ENCODE measurements at places on chromosomes 5 and 9.

DNA sequence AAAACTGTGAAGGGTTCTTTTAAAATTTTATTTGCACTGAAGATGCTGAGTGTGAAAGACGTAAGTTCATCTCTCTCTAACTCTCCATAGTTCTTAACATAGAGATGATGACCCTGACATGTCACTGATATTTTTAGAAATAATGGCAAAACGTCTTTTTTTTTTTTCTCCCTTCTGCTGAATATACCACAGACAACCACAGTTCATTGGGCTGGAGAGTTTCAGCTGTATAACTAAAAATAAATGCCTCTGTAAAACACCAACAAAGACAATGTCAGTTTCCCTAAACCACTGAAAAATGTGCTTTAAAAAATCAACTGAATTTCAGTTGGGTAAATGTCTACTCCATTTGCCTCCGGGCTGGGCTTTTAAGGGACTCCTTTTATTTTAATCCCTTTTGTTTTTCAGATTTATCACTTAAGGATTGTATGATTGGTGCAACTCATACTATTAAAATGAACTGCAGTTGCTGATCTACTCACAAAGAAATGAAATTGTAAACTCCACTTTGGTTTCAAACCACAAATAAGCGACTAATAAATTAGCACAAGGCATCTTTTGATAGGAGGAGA, 830.9 kb upstream of the WWC1 start:
- no peak for DNase-seq

DNA sequence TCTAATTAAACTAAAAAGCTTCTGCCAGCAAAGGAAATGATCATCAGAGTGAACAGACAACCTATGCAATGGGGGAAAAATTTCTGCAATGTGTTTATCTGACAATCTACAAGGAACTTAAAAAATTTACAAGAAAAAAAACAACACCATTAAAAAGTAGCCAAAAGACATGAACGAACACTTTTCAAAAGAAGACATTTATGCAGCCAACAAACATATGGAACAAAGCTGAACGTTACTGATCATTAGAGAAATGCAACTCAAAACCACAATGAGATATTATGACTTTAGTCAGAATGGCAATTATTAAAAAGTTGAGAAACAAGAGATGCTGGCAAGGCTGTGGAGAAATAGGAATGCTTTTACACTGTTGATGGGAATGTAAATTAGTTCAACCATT, 530.4 kb upstream of the DAB2 start:
- no peak for DNase-seq

- DNase-seq = no peak
These were observed 780 bp downstream of the CDC37L1 start for GRCh38 chr9:4680173-4680525.

DNA sequence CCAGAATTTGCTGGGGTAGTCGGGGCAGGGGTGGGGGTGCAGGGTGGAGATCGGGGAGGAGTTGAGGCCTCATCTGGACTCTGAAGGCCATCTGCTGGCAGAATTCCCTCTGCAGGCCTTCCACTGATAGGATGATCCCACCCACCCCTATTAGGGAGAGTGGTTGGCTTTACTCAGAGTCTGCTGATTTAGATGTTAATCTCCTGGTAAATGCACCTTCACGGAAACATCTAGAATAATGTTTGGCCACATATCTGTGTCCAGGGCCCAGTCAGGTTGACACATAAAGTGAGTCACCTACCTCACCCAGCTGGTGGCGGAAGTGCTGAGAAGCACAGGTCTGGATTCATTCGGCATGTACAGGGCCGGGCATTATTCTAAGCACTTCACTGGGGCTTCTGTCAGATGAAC, 50.0 kb downstream of the DAPK1 start:
- no peak for DNase-seq

GRCh38 chr5:112064271-112064701, 307.3 kb upstream of the NREP start:
- no peak for DNase-seq

GRCh38 chr9:93822229-93822628, 132.9 kb downstream of the BARX1 start:
- DNase-seq = no peak

DNA sequence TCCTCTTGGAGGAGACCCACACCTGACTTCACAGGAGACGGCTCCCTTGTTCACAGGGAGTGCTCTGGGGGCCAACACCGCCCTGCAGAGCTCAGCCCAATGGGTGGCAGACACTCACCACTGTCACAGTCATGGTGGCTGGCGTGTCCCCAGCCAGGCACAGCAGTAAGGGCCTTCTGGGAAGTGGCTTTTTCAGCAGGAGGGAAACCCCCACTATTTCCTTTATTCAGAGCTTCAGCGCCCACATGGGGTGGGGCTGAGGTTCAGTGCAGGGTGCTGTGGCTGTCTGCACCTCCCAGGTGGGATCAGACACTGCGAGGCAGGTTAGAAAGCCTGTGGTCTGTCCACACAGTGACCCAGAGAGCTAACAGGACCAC, 3.6 kb upstream of the SNAPC4 start:
- no peak for DNase-seq

DNA sequence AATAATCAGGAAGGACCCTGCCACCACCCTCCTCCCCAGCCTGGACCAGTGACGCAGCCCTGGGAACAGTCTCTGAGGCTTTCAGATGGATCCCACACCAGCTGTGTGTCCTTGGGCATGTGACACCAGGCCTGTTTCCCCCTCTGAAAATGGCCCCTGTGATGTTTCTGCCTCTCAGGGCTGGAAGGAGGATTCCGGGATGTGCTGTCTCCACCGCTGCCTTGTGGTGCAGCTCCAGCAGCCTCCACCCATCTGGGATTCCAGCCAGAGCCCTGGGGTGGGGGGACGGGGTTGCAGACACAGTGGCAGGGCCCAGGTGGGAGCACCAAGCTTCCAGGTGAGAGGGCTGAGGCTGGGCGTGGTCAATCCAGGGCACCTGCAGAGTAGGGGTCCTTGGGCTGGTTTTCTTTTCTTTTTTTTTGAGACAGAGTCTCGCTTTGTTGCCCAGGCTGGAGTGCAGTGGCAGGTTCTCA, 179.7 kb upstream of the IER5L start:
- no peak for DNase-seq

DNA sequence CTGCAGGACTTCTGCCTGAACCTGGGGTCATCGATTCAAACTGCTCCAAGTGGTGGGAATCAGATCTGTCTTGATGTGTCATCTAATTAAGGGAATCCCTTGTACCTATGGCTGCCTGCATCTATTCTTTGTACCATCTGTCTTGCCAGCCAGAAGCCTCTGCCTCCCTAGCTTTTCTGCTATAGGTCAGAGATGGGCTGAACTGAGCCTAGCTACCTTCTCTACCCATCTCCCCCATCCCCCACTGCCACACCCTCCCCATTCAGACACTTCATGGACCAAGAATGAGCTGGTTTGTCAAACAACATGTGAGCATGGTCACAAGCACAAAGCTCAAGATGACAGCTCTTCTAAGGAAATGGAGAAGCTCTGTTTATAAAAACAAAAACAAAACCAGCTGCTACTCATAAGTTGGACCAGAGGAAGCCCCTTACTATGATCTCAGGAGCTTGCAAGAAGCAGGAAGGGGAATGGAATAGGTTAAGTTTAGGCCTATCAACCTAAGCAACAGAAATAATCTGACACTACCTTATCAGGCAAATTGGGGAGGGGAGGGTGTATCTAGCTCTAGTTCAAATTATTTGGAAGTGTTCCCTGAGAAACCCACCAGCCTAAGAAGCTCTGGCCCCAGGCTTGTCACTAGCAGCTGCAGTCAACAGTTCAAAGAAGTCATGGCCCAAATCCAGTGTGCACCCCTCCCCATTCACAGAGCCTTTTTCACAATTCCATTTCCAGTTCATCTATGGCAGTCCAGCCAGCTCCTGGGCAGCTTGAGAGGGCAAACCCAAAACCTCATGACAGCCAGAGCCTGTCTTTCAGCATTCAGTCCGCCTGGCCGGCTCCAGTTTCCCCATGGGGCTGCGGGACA, 29.9 kb downstream of the SKP1 start:
- no peak for DNase-seq

DNA sequence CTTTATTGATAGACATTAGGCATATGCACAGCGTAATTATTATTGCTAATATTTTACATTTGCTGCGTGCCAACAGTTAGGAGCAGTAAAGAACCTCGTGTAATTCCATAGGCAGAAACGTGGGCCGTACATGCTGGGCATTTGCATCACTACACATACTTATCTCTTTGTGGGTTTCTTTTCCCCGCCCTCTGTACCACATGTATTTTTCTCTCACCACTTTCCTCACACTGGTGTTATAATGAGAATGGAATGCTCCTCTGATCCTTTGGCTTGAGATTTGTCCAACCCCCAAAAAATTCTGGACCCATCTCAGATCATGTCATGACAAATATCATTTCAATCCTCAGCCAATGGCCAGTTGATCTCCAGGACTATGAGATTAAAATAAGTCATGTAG, 1952.6 kb upstream of the WWC1 start:
- DNase-seq = no peak

DNA sequence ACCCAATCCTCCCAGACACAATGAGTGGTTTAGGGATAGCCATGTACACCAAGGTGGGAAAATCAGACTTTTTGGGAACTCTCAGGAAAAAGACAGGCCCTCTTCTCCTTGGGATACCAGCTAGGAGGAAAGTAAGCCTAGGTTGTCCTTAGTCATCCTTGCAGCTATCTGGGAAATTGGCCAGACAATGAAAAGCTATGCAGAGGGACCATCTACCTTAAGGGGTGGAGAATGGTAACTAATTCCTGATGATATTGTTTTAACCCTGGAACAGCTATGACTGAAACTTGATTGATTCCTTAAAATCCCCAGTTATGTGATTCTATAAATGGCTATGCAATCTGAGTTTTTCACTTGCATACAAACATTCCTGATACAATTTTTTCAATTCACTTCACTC, 88.9 kb upstream of the BNC2 start:
- no peak for DNase-seq

DNA sequence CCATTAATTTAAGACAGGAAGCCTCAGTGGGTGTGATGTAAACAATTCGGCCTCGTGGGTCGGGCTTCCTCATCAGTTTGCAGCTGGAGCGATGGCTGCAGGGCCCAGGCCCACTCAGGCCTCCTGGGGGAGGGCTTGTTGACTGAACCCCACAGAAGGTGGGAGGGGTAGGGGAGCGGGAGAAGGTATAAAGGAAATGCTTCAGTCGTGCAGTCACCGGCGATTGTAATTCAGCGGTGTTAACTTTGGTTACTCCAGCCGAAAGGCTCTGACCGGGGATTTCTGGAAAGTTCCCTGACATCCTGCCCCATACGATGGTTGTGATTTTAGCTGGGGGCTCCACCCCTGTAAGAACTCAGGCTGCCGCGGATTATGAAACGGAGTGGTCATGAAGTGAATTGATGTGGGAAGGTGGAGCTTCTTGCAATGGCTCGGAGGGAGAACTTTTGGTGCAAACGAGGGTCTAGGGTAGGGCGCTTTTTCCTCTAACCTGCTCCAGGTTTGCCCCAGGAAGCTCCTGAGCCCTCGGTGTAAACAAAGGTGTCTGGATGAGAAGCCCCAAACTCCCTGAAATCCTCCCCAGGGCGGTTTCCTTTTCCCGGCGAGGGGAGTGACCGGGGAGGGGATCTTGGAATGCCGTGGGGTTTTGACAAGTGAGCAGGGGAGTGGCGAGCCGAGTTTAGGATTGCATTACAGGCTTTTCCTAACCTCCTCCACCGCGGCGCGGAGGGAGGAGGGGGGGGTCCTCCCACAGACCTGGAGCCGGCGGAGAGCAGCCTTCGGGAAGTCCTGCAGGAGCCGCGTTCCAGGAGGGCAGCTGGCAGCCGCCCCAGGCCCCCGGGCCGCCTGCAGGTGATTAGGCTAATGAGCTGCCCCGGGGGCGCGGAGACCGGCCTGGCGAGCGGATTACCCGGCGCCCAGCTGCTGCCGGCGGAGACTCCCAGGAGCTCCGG, 215.5 kb downstream of the PDZD2 start:
- DNase-seq = no peak

DNA sequence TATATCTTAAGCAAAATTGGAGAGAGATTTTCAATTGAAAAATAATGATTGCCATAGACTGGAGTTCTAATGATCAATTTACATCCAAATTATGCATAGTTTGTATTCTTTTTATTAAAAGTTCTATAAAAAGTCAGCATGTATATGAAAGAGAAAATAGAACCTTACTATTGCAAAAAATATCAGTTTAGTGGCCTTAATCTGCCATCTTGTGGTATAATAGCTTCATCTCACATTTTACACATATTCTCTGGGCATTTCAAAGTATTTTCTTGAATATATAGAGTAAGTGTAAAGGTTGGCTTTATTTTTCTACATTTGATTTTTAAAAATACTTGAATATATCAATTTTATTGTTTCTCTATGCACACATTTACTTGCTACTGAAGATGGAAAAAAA, 1858.6 kb upstream of the CDH9 start:
- no peak for DNase-seq

GRCh38 chr9:134491856-134492255, 149.7 kb upstream of the COL5A1 start:
- DNase-seq = no peak

- DNase-seq = no peak
These were observed 196.6 kb downstream of the FANCC start for GRCh38 chr9:95120781-95121370.

DNA sequence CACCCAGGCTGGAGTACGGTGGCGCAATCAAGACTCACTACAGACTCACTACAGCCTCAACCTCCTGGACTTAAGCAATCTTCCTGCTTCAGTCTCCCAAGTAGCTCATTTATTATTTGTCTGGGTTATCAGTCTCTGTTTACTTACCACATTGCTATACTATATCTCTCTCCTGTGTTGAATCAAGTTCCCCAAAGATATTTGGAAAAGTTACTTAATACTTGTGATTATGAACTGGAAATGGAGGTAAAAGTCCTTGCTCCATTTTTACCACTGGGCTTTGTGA, 55.6 kb downstream of the ANGPTL2 start:
- no peak for DNase-seq

DNA sequence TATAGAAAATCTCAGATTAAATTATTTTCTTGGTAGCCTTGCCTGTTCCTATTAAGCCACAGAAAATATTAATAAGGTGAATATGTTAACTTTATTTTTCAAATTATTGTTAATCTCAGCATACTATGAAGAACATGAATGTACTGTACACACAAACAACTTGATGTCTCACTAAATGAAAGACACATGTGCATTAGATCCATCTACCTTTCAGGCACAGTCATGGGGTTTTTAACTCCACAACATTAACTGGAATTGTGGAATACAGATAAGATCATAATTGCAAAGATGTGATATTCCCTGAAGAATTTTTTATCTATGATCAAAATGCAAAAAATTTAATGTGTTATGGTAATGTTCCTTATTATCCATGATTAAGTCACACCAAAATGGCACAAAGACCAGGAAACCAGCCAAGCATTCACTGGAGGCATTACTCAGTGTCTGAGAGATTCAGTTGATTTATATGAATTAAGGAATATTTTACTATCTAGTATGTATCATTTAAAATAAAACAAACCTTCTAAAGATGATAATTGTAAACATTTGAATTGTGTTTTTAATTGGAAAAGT, 150.0 kb upstream of the VCAN start:
- DNase-seq = no peak

GRCh38 chr9:129665389-129665775, at the start of gene PRRX2:
Gene PRRX2 (plus strand): TSS chr9:129665647. CDS start chr9:129665868, 221 bp downstream.
- no peak for DNase-seq

GRCh38 chr5:163563880-163564279, 58.5 kb downstream of the MAT2B start:
- no peak for DNase-seq

- no peak for DNase-seq
These were observed 118.0 kb upstream of the OTULINL start for GRCh38 chr5:14463629-14464028.

GRCh38 chr5:9529041-9529480, 16.8 kb downstream of the SEMA5A start:
- no peak for DNase-seq
